ENCODE measurements at places on chromosomes 7 and 10.
A peak's percentile ranks its signal among the peaks of the same experiment; 100 is the strongest.

DNA sequence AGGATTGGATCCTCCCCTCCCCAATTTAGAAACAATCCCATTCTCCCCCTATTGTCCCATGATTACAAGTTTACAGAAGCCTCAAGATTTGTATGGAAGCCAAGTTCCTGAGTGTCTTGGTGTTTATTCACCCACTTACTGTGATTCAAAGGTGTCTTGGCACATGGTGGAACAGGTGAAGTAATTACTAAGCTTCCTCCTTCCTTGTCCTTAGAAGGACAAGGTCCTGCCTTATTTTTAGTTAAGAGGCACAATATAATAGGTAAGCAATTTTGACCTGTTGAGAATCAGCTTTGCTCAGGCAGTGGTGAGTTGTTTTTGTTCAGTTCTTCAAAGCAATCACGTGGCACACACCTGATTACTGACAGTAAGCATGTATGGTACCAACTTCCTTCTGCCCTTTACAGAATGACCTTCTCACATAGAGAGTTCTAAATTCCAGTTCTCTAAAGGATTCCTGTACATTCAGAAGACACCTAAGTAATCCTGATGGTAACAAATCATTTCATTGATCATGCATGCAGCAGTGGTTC lies 60.7 kb upstream of the SLC13A1 start:
- no peak for DNase-seq

GRCh38 chr10:79074732-79075131 lies 6.0 kb downstream of the ZMIZ1 start:
- DNase-seq = no peak

GRCh38 chr7:106598663-106599342 lies 62.2 kb downstream of the CCDC71L start:
- DNase-seq = peak; percentile 86

DNA sequence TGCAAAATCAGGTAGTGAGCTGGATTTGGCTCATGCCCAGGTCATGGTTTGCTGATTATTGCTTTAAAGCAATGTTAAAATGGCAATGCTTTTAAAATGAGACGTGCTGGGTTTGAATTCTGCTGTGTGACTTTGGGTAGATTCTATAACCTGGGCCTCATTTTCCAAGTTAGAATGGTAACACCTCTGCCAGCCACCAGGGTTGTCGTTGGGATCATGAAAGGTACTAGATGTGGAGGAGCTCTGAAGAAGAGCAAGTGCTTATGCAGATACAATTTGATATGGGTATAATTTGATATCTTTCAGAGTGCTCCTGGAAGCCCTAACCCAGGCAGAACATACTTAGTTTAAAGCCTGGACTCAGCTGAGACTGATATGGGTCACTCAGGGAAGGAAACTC lies 60.0 kb downstream of the EVX1 start:
- no peak for DNase-seq

DNA sequence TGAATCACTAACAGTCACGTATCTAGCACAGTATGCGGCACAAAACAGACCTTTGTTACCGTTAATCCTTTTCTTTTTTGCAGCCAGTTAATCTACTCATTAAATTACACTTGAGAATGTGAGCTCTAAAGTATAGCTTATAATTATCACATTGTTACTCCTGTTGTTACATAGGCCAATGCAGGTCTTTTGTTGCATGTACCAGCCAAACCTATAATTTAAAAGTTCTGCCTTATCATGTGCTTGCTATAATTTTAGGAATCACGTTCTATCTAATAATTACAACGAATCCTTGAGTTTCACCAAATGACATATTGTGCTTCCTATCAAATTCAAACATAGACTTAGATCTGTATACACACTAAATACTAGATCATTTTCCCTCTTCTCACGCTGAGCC lies 245.1 kb downstream of the DGKI start:
- no peak for DNase-seq

Measured in SHP77 (cell line).